ENCODE measurements at places on chromosomes 5 and 9. TPM values are rescaled to one million over a fixed set of nuclear protein-coding genes. Genes with fewer than 3 reads are reported as not detected.

Gene ISL1
- 7.9 TPM for polyA plus RNA-seq

Gene KCNV2
- not detected for polyA plus RNA-seq

Gene SURF1
- 118 TPM for polyA plus RNA-seq

DNA sequence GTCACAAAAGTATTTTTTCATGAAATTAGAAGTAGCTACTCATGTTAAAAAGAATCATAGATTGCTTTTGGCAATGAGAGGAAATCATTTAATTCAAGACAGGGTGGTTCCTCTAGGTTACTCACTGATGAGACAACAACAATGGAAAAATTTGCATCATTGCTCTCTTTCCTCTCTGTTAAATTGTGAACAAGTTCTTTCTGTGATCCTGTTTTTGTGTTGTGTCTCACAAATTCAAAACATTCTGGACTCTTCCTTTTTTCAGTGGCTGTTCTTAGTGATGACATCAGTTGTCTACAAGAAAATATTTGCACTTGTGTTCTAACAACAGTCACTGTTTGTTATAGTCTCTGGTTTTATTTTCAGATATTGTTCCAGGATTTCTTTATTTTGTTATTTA is 95.3 kb downstream of the XRCC4 start:
- DNase-seq: peak; percentile 13
- H3K4me1 ChIP-seq: no peaks in the 10 kb centered on the region
- H3K4me3 ChIP-seq: no peak overlapping the region
- H3K27ac ChIP-seq: no peak overlapping the region

DNA sequence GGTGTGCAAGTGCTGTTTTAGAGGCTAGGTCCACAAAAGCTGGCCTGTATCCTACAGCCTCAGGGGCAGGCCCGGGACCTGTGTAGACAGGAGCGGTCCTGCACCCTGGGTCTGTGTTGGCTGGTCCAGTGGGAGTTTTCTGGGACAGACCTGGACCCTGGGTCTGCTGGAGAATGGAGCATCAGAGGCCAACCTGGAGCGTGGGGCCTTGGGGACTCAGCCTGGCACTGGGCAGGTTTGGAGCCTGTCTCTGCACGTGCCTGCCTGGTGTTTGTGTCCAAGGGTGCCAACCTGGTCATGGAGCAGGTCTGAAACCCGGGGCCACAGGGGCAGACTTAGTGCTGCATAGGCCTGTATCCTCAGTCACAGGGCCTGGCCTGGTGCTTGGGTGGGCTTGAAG is 45.8 kb downstream of the SRFBP1 start:
- DNase-seq: no peak
- H3K27me3 ChIP-seq: no peaks in the 10 kb centered on the region
- no peaks in the 10 kb centered on the region for H3K36me3 ChIP-seq
- H3K4me3 ChIP-seq: no peak overlapping the region

- no peaks in the 10 kb centered on the region for H3K27me3 ChIP-seq
- no peak for DNase-seq
- H3K4me3 ChIP-seq: no peak overlapping the region
Measured at GRCh38 chr5:172276214-172276613, 7.3 kb downstream of the UBTD2 start.

DNA sequence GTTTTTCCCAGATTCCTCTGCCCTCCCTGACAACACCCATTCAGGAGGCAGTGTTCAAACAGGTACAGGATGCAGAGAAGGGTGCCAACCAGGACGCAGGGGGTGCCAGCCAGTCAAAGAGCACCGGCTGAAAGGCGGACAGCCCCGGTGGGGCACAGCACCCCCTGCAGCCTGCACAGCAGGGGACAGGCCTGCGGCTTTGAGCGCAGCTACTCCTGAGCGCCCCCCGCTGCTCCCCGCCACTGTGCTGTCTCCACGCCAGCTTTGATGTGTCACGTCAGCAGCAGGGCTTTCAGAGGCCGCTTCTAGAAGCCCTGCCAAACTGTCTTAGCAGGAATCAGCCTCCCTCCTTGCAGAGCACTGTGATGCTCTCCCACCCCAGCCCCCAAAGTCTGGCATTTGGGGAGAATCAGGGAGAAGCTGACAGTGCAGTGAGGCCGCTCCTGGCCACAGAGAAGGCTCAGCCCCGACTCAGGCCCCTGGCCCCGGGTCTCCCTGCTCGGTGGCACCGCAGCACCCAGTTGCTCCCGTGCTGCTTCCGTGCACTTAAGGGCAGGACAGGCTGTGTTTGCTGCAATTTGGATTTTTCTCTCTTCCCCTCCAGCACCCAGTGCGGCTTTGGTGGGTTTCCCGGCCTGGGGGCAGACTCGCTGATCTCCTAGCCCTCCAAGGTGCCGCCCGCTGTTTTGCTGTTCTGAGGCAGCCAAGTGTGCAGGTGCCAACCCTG is 20.3 kb downstream of the AK8 start:
- no peak overlapping the region for H3K27ac ChIP-seq
- no peaks in the 10 kb centered on the region for H3K27me3 ChIP-seq

DNA sequence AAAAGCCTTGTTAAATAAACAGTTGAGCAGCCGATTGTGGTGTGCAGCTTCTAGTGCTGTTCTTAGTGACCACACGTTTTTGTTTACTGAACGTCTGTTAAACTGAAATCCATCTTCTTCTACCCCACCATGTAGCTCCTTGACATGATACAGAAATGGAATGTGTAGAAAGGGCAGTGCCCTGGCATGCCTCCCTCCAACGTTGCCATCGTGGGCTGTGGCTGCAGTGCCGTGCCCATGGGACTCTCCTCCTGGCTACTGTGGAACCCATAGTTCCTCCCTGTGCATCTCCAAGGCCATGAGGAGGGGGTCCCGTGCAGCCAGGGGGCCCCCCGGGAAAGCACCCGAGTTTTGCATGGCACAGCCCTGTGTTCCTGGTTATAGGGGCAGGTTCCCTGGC is 23.3 kb upstream of the TGFBI start:
- H3K36me3 ChIP-seq: no peaks in the 10 kb centered on the region
- no peak for DNase-seq
- peak overlapping the region; percentile 48 for H3K27ac ChIP-seq
- H3K4me1 ChIP-seq: no peaks in the 10 kb centered on the region
- H3K27me3 ChIP-seq: no peaks in the 10 kb centered on the region
- H3K4me3 ChIP-seq: no peak overlapping the region

- H3K27me3 ChIP-seq: no peaks in the 10 kb centered on the region
- H3K27ac ChIP-seq: no peak overlapping the region
- no peak overlapping the region for H3K4me3 ChIP-seq
- H3K36me3 ChIP-seq: no peaks in the 10 kb centered on the region
Measured at GRCh38 chr5:79031485-79031867, 38.0 kb downstream of the DMGDH start.

GRCh38 chr9:109241207-109241606 is 74.2 kb upstream of the FRRS1L start:
- DNase-seq: no peak
- peaks cover 18% of the 10 kb centered on the region for H3K4me1 ChIP-seq
- H3K27me3 ChIP-seq: no peaks in the 10 kb centered on the region
- no peaks in the 10 kb centered on the region for H3K36me3 ChIP-seq

DNA sequence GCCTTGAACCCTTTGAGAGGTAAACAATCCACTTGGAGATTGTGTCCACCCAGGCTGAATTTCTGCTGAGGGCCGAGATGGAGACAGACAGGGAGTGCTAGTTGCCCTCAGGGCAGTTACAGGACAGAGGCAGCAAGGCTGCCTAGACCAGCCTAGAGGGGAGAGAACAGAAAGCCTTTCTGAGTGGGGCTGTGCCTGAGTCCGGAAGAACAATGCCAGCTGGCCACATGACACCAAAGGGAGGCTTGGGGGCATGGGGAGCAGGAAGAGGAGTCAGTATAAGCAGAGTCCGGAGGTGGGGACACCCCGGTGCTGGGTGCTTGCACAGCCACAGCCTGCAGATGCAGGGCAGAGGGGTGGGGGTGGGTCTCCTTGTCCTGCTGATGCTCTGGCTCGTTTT is 145.7 kb downstream of the CFAP90 start:
- H3K27me3 ChIP-seq: no peaks in the 10 kb centered on the region
- no peak for DNase-seq
- H3K36me3 ChIP-seq: no peaks in the 10 kb centered on the region
- H3K27ac ChIP-seq: no peak overlapping the region

DNA sequence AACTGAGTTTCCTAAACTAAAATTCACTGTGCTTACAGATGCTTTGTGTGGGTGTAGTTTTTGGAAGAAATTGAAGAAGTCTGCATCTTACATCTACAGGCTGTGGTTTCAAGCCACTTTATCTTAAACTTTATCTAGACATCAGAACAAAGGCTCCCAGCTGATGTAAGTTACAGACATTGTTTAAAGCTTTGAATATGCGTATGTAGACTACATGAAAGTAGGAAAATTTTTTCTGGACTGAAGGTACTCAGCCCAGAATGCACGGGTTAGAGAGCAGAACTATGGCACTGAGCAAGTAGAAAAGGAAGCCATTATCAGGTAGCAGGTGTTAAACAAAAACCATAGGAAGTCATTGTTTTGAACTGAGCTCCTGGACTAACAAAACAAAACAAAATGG is 185.4 kb downstream of the TTC39B start:
- no peaks in the 10 kb centered on the region for H3K27me3 ChIP-seq
- H3K4me1 ChIP-seq: no peaks in the 10 kb centered on the region
- no peaks in the 10 kb centered on the region for H3K36me3 ChIP-seq
- H3K27ac ChIP-seq: no peak overlapping the region
- no peak for DNase-seq

All from stomach (tissue), 19 donors.